T-helper 17 cell (primary cell): ENCODE measurements at places on chromosomes 4 and X. TPM values are rescaled to one million over a fixed set of nuclear protein-coding genes. Genes with fewer than 3 reads are reported as not detected.

DNA sequence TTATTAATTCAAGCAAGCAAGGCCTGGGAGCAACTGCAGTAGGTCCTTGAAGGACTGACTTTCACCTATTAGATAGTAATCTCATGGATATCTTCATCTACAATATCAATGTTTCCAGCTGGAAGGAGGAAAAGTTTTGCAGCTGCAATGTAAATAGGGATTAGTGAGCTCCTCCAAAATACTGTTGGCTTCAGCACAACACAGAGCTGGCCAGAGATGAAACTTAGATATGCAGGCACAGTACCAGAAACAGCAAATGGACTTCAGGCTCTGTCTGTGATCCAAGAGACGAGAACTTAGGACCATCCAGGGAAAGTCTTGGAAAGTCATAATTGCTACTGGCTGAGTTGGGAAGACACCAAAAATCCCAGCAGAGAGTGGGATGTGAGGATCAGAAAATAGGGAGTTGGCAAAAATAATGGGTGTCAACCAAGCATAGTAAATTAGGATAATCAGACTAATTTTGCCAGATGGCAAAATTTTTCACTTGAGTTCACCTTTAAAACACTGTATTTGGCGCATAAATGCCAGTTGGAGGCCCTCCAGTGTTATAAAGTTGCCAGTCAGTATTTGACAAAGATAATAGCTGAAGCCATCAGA lies 57.5 kb downstream of the PARM1 start:
- no peaks in the 10 kb centered on the region for H3K27me3 ChIP-seq
- H3K36me3 ChIP-seq, result no peaks in the 10 kb centered on the region
- no peak overlapping the region for H3K27ac ChIP-seq

- no peaks in the 10 kb centered on the region for H3K36me3 ChIP-seq
- no peak overlapping the region for H3K4me3 ChIP-seq
- peaks cover 4% of the 10 kb centered on the region for H3K4me1 ChIP-seq
- no peak for DNase-seq
Observed at GRCh38 chr4:17567271-17567670, 9.7 kb upstream of the LAP3 start.

DNA sequence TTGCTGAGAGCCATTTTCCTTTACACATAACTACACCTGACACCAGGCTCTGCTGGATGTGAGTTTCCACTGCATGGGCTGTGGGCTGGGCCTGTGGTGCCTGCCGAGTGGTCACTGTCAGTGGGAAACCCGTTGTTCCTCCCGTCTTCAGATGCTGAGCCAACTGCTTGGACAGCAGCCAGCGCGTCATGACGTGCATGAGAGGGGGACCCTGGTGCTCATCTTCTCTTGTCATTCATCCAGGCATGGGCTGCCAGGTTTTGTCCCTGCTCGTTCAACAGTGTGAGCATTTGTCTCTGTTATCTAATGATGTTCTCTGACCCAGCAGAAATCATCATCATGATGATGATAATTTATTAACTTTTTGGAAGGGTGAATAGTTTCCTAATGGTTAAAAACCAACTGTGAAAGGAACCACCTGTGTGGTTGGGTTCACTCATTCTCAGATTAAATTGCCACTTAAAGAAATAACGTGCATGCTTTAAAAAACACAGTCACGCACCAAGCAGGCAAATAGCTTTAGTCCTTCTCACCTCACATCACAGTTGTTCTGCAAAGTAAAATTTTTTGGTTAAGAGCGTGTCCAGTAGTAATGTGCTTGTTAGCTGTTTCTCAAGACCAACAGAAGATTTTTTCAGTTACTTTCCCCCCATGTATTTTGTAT lies 19.9 kb upstream of the CLDN34 start:
- H3K4me3 ChIP-seq, result no peak overlapping the region
- no peaks in the 10 kb centered on the region for H3K36me3 ChIP-seq
- peaks cover 3% of the 10 kb centered on the region for H3K4me1 ChIP-seq
- DNase-seq, result no peak

DNA sequence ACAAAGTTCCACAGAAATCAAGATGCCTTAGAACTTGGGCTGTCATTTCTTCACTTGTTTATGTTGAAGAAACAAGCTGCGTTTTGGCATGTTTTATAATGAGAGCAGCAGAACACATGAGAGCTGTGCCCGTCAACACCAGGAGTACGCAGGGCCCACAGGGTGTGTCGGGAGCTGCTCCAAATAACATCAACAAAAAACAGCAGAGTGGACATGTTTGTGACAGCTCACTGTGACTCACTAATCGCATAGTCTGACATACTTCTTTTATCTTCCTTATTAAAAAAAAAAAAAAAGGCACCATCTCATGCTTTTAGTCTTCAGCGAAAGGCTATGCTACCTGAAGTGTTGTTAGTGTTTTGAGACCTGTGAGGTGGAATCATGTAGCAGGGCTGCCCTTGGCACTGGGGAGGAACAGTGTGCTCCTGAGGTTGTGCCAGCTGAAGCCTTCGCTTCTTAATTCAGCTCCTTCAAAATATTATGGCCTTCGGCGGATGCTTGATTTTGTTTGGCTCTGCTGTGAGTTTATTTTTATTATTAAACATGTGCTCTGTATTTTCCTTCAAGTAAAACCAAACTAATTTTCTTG lies 32.8 kb downstream of the FHDC1 start:
- no peak overlapping the region for H3K4me3 ChIP-seq
- no peak for DNase-seq
- H3K36me3 ChIP-seq, result no peaks in the 10 kb centered on the region
- peaks cover 13% of the 10 kb centered on the region for H3K27me3 ChIP-seq
- no peaks in the 10 kb centered on the region for H3K4me1 ChIP-seq

The PLXNB3 gene
- total RNA-seq, result 2.9 TPM

- H3K27ac ChIP-seq, result no peak overlapping the region
- no peaks in the 10 kb centered on the region for H3K27me3 ChIP-seq
- no peaks in the 10 kb centered on the region for H3K4me1 ChIP-seq
- no peak for DNase-seq
- H3K4me3 ChIP-seq, result no peak overlapping the region
Observed at GRCh38 chrX:126376465-126376864, 176.1 kb downstream of the DCAF12L1 start.

DNA sequence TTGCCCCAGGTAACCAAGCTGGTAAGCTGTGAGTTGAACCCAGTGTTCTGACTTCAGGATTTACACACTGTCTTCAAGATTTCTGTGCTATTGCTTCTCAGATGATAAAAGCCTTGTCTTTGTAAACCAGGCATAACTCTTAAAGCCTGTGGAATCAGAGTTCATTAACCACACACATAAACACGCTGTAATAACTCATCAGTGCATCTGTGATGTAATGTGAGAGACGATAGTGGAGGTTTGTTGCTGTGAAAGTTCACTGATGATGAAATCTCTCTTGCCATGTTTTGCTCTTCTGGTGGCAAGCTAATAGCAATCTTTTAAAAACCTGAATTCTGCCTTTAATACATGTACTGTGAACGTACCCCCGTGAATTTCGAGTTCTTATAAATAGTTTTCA lies 41.5 kb downstream of the CLCN4 start:
- H3K4me3 ChIP-seq, result no peak overlapping the region
- H3K36me3 ChIP-seq, result no peaks in the 10 kb centered on the region
- no peak overlapping the region for H3K27ac ChIP-seq
- H3K4me1 ChIP-seq, result peaks cover 3% of the 10 kb centered on the region
- no peak for DNase-seq

- H3K27me3 ChIP-seq, result no peaks in the 10 kb centered on the region
- no peak overlapping the region for H3K4me3 ChIP-seq
- H3K36me3 ChIP-seq, result no peaks in the 10 kb centered on the region
- H3K27ac ChIP-seq, result no peak overlapping the region
Observed at GRCh38 chr4:73917081-73917501, 47.9 kb downstream of the CXCL1 start.

DNA sequence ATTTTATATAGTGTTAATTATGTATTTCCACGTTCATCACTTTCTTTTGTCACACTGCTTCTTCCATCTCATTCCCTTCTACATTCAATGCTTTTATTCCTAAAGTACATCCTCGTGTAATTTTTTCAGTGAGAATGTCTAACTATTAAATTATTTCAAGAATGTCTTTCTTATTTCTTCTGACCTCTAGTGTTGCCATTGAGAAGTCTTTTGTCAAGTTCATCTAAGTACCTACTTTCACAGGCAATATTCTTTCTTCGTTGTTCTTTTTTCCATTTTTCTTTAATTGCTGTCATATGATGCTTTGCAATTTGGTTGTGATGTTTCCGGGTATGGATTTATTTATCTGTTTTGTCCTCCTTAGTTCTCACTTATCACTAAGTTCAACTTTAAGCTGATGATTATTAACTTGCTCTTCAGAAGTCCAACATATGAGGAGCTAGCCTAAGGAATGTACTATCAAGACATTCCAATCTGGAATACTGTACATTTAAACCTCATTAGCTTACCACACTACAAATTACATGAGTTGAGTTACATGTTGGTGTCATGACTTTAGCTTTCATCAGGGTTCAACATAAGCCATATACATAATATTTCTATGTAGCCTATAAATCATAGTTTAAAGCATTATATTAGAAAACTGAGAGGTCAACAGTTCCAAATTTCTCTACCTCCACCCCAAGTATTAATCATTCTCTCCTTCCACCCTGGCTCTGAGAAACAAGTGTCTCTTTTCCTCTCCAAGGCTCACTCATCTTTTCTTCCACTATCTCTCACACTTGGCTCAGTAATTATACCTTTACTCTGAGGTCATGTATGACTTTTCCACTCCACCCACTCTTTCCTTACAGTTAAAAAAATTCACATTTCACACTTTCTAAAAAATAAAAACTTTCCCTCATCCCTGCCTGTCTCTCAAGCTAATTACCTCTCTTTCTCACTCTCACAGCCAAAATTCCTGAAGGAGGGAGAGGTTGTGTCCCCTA lies 81.5 kb downstream of the COX18 start:
- H3K4me3 ChIP-seq, result no peak overlapping the region
- no peaks in the 10 kb centered on the region for H3K36me3 ChIP-seq
- peaks cover 17% of the 10 kb centered on the region for H3K27me3 ChIP-seq
- H3K27ac ChIP-seq, result no peak overlapping the region

The TAPT1 gene
- total RNA-seq, result 71.3 TPM

DNA sequence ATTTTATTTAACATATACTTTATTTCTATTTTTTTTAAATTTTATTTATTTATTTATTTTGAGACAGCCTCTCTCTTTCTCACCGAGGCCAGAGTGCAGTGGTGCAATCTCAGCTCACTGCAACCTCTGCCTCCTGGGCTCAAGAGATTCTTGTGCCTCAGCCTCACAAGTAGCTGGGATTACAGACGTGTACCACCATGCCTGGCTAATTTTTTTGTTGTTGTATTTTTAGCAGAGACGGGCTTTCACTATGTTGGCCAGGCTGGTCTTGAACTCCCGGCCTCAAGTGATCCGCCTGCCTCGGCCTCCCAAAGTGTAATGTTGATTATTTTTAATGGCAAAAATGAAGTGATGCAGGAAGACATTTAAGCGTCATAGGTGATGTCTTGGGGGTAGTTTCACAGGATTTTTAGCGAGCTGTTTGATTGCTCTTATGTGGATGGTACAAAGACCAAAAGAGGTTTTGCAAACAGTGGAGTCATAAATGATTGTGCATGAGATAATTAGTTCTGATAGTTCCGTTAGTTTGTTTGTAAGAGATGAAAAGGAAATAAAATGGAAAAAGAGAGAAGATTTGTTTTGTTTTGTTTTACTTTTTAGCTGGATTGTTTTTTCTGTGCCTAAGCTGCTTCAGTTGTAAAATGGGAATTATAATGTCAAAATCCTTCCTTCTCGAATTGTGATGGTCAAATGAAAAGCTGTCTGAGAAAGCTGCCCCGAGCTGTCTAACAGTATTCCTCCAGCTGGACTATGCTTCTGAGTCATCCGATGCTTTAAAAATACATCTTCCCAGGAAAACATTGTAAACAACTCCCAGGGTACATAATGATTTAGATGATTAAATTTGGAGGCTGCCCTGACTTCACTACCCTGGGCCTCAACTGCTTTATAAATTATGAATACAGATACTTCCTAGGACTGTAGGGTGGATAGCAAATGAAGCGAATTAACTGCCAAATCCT lies 14.7 kb downstream of the RHOH start:
- peak overlapping the region; percentile 99 for H3K27ac ChIP-seq
- H3K4me1 ChIP-seq, result peaks cover 72% of the 10 kb centered on the region
- peak overlapping the region; percentile 89 for H3K4me3 ChIP-seq
- DNase-seq, result no peak
- peaks cover 9% of the 10 kb centered on the region for H3K36me3 ChIP-seq
- H3K27me3 ChIP-seq, result no peaks in the 10 kb centered on the region

GRCh38 chr4:2415881-2416563 lies 2.4 kb downstream of the ZFYVE28 start:
- H3K36me3 ChIP-seq, result no peaks in the 10 kb centered on the region
- peak overlapping the region; percentile 90 for H3K4me3 ChIP-seq

DNA sequence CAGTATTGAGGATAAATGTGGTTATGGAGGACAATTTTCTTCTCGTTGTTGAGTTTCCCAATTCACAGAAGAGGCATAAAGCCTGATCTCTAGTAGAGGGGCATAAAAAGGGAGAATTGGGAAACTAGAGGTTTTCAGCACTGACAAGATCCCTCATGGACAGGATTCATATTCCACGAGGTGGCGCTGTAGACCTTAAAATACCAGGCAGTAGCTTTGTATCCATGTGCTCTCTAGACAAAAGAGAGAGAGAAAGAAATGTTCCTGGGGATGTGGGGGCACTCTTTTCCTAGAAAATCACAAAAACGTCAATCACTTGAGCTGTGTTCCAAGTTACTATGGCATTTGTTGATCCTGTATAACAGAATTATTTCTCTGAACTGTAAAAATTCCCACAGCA lies 128.3 kb downstream of the MAGEE1 start:
- H3K27ac ChIP-seq, result no peak overlapping the region
- no peak for DNase-seq
- no peak overlapping the region for H3K4me3 ChIP-seq

The ZBED1 gene
- 19.9 TPM for total RNA-seq

The DUSP21 gene
- total RNA-seq, result not detected

The CYSLTR1 gene
- 1.9 TPM for total RNA-seq

The S100P gene
- total RNA-seq, result 3.8 TPM

GRCh38 chr4:20281453-20281852 lies 29.7 kb downstream of the SLIT2 start:
- H3K27ac ChIP-seq, result no peak overlapping the region
- no peaks in the 10 kb centered on the region for H3K4me1 ChIP-seq
- H3K27me3 ChIP-seq, result no peaks in the 10 kb centered on the region
- H3K36me3 ChIP-seq, result no peaks in the 10 kb centered on the region

DNA sequence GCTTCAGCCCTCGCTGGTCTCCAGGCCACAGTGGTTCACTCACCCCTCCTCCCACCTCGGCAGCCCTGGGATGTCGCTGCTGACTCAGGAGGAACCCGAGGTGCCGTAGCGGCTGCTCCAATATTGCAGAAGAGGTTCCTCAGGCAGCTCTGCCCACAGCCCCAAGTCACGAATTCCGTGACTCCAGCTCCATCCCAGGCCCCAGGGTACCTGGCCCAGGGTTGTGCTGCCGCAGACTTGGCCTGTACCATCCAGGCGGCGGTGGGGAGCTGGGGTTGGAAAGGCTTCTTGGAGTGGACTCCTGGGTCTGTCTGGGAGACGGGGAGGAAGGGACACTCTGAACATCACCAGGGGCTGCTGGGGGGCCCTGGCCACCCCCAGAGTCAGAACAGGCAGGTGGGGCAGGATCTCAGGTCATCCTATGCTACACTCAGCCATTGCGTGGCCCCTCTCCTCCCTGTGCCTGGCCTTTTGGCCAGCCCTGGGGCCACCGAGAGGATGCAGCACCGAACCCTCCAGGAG lies 728 bp upstream of the HGFAC start:
- H3K4me3 ChIP-seq, result no peak overlapping the region
- H3K27ac ChIP-seq, result no peak overlapping the region
- peaks cover 2% of the 10 kb centered on the region for H3K4me1 ChIP-seq
- no peaks in the 10 kb centered on the region for H3K27me3 ChIP-seq
- H3K36me3 ChIP-seq, result no peaks in the 10 kb centered on the region

The ZNF827 gene
- 16.3 TPM for total RNA-seq
